ENCODE measurements at places on chromosomes 11 and 22.
A peak's percentile ranks its signal among the peaks of the same experiment; 100 is the strongest.

DNA sequence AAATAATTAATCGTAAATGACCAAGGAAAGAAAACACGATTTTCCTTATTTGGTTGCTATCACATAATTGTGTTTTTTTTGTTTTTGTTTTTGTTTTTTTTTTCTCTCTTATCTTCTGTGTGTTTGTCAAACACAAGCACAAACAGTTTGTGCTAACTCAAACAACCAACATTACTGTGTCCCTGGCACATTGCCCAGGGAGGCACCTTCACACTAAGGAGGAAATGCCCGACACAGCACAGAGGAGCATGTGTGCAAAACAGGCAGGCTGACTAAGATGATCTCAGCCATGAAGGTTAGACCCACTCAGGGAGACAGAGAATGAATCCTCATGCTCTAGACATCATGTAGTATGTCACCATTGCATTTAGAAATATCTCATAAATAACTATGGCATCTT, 130.1 kb downstream of the SOX6 start:
- no peak for DNase-seq

DNA sequence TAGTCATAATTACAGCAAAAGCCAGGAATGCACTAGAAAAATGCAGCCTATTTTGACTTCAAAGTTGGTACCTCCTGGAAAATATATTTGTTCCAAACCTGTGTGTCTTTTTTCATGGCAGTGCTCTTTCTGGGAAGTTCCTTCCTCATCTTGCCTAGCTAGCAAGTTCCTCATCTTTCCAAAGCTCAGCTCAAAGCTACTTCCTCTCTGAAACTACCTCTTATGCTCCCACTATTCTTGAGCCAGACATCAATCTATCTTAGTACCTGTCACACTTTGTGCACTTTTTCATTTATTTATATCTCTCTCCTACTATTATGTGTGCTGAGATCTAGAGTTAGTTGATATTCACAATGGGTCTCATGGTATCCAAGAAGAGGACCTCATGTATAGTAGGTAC, 191.6 kb upstream of the CCDC90B start:
- DNase-seq = no peak

DNA sequence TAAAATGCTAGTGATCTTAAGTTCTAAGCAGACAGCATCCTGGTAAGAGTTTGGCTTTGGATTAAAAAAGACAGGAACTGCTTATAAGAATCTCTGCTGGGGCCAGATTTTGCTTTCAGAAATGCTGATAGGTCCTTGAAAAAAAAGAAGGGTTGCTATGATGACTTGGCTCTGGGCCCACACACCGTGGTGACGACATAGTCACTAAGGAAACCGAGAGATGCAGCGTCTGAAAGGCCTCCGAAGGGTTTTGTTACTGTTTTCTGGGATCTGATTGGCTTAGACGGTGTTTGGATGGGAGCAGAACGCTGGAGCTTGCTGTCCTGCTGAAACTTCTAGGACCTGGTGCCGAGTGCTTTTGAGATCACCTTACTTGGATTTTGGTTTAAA, 8.4 kb downstream of the FAM118A start:
- peak; percentile 69 for DNase-seq

GRCh38 chr11:44519989-44520737, 45.3 kb upstream of the CD82 start:
- DNase-seq = no peak

GRCh38 chr22:47445212-47445611, 682.8 kb downstream of the TBC1D22A start:
- no peak for DNase-seq

DNA sequence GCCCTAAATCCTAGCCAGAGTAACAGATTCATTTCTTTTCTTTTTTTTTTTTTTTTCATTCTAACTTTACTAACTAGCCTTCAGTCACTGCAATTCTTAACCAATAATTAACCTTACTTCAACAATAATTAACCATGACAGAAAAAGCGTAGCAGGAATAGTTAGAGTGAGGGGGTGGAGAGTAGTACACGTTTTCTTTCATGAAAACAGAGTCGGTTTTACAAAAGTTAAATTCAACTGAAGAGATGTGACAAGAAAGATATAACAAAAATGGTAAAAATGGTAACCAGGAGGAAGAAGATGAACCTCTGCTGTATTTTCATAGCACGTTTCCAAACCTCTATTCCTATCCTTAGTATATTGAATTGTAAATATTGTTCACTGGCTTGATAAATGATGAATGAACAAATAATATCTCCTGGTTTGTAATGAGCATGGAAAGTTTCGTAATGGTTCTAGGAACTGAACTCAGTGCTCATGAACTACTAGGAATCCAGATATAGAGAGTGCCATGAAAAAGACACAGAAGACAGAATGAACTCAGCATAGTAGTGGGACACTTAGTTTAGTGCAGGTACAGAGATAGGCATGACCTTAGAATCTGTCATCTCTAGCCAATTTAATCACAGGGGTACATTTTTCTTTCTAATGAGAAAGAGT, 116.5 kb upstream of the ANO5 start:
- DNase-seq = no peak

DNA sequence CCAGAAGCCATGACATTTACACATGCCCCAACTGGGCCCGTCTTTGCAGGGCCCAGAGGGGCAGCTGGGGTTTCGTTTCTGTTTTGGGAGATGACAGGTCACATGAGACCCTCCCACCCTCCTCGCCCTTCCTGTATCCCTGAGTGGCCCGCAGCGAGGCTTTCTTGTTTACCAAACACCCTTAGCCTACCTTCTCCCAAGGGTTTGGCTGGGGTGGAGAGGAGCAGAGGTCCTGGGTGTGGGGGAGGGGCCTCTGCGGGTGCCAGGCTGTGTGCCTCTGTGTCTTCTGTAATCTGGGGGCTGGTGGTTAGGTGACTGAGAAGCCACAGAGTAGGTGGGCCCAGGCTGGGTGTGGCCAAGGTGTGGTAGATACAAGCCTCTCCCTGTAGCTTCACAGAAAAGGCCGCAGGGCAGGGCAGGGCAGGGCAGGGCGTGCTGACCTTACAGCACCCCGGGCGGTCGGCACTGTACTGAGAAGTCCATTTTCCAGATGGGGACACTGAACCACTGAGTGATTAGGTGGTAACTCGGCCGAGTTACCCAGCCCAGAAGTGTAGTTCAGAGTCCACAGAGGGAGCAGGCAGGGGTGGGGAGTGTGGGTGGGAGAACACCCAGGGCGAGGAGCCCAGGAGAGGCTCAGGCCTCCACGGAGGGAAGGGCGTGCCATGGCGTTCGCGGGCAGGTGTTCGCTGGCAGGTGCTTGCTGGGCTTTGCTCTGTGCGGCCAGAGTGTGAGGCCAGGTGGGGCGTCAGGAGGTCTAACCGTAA, 8.7 kb downstream of the PRR5 start:
- no peak for DNase-seq

DNA sequence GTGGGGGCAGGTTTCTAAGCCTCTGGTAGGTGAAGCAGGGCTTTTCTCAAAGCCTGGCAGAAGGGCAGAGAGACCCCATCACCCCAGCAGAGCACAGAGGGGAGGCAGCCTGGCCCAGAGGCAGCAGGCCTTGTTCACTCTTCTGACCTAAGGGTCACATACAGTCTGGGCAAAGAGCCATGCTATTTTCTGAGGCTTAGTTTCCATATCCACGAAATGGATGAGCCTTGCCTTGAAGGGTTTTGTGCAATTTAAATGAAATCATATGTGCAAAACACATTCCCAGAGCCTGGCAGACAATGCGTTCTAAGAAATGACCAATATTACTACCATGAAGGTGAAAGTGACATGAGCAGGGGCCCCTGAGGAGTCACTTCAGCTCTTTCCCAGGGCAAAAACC, 44.5 kb downstream of the HIRA start:
- DNase-seq = no peak

GRCh38 chr11:2531987-2532703, 87.3 kb downstream of the KCNQ1 start:
- DNase-seq = no peak

- DNase-seq = no peak
Observed at GRCh38 chr11:9530901-9531625, 42.4 kb upstream of the WEE1 start.

DNA sequence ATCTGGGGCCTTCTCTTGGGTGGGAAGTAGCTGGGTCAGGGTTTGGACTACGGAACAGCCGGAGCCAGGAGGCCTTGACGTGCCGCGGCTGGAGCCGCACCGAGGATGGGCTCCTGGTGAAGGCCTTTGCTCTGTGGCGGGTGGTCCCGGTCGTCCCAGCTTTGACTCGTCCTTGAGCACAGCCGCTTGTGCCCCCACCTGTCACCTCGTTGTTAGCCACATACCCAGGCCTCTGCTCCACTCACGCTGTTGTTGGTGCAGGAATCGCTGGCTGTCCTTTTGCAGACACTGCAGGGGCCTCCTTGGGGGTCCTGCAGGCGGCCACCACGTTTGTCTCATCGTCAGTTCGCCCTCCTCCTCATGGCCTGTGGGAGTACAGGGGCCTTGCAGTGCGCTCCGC, 17.1 kb downstream of the PHRF1 start:
- DNase-seq = no peak

DNA sequence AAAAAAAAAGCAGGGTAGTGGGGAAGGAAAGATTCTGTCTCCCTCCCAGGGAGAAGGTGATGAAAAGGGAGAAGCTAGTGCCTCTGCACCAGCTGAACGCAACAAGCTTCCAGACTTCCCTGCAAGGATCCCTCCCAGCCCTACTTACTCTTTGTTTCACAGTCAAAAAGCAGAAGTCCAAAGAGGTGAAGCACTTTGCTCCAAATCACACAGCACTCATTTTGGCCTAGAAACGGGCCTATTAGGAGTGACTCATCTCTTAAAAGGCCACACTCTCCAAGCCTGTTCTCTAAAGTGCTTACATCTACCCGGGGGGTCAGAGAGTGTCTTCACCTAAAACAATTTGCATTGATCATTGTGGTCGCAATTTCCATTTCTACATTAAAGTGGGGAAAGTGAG, 17.7 kb upstream of the GRK3 start:
- DNase-seq = no peak

- no peak for DNase-seq
Observed at GRCh38 chr11:34155057-34155756, 49.8 kb downstream of the NAT10 start.

DNA sequence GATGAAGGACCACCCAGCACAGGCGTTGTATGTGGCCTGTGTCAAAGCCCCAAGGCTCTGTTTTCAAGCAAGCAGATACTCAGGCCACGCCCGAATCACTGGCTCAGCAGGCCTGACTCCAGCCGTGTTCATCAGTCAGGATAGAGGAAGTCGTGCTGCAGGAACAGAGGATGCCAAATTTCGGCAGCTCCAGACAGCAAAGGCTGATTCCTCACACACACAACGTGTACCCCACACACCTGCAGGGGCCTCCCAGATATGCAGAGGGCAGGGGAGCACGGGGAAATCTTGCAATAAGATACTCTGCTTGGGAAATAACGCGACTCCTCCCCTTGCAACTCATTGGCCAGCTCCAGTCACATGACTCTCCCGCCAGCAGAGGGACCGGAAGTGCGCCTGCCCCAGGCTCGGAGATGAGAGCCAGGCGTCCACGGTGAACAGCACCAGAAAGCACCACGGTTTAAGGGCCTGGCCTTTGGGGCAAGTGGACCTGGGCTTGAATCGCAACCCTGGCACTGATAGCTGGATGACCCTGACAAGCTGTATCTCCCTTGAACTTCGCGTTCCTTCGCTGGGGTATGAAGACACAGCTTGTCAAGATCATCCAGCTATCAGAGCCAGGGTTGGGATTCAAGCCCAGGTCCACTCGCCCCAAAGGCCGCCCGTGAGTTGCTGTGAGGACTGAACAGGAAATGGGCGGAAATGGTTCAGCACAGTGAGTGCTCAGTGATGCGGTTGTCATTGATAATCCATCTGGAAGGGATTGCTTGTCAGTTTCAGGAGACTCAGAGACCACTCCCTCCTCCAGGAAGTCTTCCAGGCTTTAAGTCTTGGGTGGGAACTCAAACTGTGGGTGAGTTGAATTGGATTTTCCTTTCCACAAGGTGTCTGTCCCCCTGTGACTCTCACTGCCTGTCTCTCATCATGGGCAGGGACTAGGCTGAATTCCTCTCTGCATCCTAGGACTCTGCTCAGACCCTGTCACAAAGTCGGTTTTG, 88.5 kb downstream of the MYEOV start:
- DNase-seq = no peak

GRCh38 chr11:61406991-61407728, 14.8 kb downstream of the TMEM216 start:
- no peak for DNase-seq

All from activated naive CD8-positive, alpha-beta T cell treated with anti-CD3 and anti-CD28 coated beads, Interleukin-2, amount 50 U/mL, for 16 hours (primary cell).